ENCODE measurements at places on chromosomes 2 and 18.

DNA sequence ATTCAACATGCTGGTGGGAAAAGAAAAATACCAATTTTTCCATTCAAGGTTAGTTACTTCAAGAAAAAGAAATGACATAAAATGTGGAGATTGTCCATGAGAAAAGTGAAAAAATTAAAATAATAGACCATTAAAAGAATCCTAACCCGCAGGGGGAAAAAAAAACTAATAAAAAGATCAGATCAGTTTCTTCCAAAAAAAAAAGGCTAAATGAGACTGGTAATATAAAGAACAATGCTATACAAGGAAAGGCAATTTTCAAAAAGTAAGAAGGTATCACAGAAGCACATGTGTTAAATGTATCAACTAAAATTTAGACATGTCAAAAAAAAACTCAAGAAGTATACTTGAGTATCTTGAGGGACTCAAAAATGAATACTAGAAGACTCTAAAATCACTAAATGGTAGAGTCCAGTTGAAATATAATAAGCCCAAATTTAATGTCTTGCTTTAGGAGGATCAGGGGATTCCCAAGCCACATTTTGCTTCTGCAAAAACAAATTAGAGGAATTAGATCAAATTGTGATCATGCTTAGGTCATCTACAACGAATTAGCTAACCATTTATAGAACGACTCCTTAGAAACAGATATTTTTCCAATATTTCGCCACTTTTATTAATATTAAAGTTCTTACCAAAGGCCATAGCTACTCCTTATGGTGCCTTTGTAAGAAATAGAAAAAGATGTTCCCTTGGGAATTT, 35.8 kb upstream of the GLS start:
- no peak for DNase-seq

DNA sequence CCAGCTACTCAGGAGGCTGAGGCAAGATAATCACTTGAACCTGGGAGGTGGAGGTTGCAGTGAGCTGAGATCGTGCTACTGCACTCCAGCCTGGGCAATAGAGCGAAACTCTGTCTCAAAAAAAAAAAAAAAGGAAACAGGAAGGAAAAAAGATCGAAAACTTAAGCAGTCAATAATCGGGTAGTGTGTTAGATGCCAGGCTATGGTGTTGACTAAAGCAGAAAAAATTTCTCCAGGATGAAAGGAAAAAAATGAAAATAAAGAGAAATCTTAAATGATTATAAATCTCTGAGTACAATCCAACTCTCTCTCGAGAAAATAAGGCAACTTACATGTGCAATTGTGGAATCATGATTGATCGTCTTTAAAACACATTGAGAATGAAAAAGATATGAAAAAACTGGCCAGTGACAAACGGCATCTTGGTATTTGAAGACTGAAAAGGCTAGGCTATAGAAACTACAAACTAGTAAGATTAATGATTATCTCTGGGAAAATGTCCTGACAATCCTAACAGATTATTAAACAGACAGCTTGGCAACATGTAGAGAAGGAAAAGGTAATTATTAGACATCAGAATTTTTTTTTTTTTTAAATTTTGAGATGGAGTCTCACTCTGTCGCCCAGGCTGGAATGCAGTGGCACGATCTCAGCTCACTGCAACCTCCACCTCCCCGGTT, 16.3 kb upstream of the EPHA4 start:
- no peak for DNase-seq

- no peak for DNase-seq
These were observed 68.6 kb upstream of the RPE start for GRCh38 chr2:209933499-209934483.

DNA sequence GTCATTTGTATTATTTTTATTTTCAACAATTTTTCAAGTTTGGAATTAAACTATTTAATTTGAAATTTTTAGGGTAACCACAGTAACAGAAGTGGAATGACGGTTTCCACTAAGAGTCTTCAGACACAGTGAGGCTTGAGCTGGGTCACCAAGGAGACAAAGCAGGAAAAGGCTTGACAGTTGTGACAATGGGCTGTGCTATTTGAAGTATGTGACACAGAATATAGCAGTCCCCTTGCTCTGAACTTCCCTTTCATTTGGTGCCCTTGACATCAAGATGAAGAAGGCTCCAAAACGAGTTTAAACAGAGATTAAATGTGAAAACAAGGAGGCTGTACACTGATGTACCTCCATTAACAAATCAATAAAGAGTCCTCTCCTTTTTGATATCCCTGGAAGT, 265.4 kb upstream of the DLGAP1 start:
- no peak for DNase-seq

DNA sequence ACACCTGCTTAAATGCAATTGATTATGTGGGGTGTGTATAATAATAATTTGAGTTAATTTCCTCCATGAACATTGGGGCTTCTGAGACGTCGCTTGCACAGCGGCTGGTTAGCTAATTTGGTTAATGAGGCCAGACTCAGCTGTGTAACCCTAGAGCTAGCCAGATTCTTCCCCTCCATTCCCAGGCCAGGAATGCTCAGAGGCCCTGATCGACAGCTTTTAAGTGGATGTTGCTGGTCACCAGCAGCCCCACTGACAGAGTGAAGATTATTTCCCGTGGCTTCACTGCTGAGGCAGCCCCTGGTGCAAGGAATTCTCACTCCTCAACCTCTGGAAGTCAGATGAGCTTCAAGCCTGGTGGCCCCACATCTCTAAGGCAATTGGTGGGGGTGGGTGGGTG, 12.4 kb upstream of the EPAS1 start:
- DNase-seq, result no peak

DNA sequence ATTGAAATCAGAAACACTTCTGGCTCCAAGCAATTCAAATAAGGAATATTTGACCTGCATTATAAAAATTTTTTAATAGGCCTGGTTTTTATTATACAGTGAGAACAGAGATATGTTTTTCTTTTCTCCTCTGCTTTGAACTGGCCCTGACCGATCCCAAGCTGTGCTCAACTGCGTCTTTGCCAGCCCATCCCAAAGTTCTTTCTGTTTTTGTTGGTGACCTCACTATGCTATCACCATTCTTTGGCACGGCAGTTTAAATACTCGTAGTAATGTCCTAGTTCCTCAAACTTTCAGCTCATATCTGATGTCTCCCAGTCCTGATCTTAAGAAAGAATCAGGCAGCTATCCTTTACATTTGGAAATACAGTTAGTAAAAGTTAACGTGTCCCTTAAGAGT, 42.3 kb upstream of the NETO1 start:
- no peak for DNase-seq

- no peak for DNase-seq
These were observed 194.5 kb upstream of the STK17B start for GRCh38 chr2:196365923-196366322.

- DNase-seq, result no peak
These were observed 598 bp upstream of the SNRNP200 start for GRCh38 chr2:96305979-96306308.

- DNase-seq, result no peak
These were observed 4.0 kb downstream of the BAZ2B start for GRCh38 chr2:159612255-159612901.

GRCh38 chr2:96507957-96508520, 2.9 kb upstream of the NEURL3 start:
- peak; percentile 91 for DNase-seq

DNA sequence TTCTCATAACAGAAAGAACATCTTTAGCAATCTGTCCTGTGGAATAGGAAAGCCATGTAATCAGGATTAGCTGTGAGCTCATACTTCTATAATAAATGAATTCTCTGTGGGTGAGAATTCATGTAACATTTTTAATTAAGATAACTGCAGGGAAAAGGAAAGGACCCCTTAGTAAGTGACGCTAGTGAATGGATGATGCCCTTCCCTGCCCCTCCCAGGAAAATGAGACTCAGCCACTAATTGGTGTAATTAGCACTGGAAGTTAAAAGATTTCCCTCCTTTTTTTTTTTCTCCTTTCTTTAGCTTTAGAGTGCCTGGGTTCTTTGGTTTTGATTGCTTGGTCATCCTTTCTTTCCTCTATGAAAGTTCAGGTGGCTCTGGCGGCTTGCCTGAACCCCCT, 90.3 kb downstream of the VWA3B start:
- no peak for DNase-seq

DNA sequence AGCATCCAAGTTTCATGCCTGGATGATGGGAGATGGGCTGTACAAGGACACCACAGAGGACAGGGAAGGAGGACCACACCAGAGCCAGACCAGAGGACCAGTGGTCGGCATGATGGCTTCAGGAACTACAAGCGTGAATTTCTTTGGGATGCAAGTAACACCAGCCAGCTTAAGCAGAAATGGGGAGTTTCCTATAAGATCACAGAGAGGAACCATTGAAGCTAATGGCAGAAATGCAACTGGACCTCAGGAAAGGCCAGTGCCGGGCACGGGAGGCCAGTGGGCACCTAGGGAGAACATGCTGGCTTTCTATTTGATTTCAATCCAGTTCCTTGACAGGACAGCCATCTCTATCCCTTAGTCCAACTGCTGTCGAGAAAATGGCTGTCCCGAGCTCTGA, 145.4 kb downstream of the SH3BP4 start:
- DNase-seq, result no peak

GRCh38 chr2:174125090-174125489, 123.2 kb downstream of the OLA1 start:
- DNase-seq, result no peak

DNA sequence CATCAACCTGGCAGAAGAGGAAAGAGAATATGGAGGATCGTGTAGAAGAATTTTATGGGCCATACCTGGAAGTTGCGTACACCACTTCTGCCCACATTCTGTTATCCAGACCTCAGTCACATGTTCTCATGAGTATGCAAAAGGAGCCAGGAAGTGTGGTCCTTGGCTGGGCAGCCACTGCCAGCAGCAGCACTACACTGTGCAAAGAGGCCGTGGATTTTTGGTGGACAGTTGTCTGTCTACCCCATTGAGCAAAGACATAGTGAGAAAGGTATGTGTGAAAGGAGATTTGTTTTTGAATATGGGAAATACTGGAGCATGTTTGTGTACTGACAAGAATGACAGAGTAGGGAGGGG, 68.1 kb downstream of the SDC1 start:
- no peak for DNase-seq

- no peak for DNase-seq
These were observed 90.3 kb downstream of the PRPF40A start for GRCh38 chr2:152626911-152627339.

GRCh38 chr2:102547462-102547861, 71.9 kb upstream of the SLC9A2 start:
- DNase-seq, result no peak

DNA sequence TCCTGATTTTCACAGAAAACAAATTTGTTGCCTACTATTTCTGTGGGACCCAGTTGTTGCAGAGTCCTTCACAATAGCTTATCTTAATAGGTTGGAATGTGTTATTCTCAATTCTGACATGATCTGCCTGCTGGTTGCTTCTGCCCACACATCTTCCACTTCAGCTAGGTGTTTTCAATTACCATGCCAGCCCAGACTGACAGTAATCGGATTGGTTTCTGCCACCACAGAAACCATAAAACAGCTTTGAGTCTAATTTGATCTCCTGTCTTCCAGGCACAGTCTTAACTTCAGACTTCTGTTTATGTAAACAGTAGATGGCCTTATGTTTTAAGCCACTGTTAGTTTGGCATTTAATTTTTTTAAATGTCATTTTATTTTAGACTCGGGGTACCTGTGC, 248.2 kb upstream of the RBMS1 start:
- DNase-seq, result no peak

- no peak for DNase-seq
These were observed 39.2 kb downstream of the CCDC138 start for GRCh38 chr2:108825736-108826135.

GRCh38 chr18:79203017-79203605, 133.9 kb downstream of the ATP9B start:
- DNase-seq, result peak; percentile 61

GRCh38 chr2:9284521-9285297, 78.1 kb downstream of the ASAP2 start:
- no peak for DNase-seq

GRCh38 chr2:10446631-10447030, 1.5 kb downstream of the ODC1 start:
- DNase-seq, result no peak

DNA sequence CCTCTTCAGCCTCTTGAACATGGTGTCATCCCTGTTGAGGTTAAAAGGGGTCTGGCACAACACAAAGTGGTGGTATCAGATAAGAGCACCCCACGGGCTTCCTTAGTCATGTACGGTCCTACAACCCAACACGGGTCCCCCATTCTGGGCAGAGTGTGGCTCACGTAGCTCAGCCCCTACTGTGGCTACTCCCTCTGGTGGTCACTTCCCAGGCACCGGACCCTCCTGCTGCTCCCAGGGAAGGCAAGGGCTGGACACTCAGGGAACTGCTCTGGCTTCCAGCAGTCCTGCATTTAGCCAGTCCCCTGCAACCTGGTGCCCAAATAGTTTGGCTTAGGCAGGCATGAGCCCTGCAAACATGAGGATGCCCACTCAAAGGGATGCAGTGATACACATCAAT, 58.6 kb downstream of the GALNT14 start:
- DNase-seq, result no peak

DNA sequence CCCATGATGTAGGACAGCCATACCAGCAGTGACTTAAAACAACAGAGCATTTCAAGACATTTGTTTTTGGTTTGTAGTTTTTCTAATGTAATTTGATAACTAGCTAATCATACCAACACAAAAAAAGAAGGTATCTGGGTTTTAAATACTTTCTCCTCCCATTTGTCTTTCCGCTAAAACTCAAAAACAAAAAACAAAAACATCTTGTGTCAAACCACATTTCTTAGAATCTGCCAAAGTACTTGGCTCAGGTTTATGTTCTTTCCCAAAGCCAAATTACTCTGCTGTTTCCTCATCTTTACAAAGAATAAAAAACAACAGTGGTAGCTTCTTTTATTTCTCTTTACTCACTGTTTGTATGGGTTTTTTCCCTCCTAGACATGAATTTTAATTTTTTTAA, 71.5 kb downstream of the GREB1L start:
- DNase-seq, result no peak

DNA sequence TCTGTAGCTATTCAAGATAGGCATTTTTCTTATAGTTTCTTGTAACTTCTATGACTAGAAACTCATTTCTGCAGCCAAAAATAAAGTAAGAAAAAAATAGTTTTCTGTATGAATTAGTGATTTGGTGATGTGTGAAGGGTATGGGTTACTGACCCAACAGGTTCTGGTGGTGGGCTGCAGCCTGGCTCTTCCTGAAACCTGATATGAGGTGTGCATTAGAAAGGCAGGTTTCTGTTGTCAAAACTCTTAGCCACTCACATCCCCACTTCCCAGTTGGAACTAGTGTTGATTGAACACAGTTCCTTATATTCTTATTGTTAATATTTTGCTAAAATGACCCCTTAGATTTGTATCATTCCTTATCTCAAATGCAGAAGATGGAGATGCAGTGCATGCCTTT, 330.8 kb downstream of the THSD7B start:
- no peak for DNase-seq
